ENCODE measurements at places on chromosomes 11 and 22.

- peak; percentile 30 for DNase-seq
Observed at GRCh38 chr11:2775083-2775625, 75.4 kb upstream of the KCNQ1OT1 start.

GRCh38 chr11:67053896-67054329 lies 2.7 kb upstream of the RHOD start:
- peak; percentile 77 for DNase-seq

DNA sequence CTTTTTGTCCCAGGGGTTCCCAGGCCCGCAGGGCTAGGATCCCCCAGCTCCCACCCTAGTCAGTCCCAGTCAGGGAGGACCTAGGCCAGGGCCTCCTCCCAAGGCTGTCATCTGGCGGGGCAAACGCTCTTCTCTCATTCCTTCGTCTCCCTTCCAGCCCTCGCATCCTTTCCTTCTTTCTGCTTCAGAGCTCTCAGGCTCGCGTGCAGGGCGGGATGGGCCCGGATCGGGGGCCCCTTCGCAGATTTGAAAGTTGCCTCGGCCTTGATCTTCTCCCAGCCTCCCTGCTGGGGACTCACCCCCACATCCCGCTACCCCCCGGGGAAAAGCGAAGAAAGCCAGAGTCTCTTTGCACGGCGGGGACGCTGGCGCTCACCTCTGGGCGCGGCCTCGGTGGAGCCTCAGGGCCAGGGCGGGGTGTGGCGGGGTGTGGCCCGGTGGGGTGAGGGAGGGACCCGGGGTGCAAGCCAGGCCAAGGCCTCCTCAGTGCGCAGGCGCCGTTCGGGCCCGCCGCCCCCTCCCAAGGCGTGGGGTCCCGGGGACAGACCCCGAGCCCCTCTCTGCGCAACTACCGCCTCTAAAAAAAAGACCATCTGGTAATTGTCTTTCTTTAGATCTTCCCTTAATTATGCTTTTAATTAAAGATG lies 14.8 kb upstream of the PAX6 start:
- peak; percentile 41 for DNase-seq

GRCh38 chr22:42270510-42271190 lies at the start of gene TCF20:
TSS of gene TCF20 (minus strand) at chr22:42270653. CDS start at chr22:42215305, 55,348 bp downstream.
- peak; percentile 80 for DNase-seq

DNA sequence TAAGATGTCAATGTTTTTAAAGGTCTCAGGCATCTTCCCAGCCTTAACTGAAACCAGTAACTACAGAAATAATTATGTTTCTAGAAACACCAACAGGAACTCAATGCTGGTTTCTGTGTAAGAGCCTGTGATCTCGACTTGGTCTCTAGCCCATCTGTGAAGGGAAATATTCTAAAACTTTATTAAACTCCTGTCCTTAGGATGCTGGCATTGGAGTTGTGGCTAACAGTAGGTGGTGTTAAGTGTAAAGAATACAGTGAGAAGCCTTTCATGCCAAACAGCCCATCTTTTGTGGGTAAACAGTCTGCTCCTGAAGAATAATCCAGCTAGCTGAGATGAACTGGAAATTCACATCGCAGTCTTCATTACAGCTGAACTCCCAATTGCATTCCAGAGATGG lies 133.2 kb downstream of the ADAMTS15 start:
- no peak for DNase-seq

DNA sequence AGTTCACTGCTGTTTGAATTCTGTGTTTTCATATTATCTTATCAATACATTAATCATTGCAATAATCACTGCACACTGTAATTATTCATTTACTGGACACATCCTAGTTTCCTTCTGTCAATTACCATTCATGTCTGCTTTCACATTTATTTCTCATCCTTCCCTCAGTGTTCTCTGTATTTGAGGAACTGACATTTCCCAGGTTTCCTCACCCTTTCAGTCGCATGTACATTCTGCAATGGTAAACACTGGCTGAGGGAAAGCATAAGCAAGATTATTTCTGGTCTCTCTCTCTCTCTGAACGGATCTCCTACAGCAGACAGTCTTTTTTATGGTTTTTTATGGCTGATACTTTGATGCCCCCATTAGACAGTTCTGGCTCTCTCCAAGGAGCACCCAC lies 4.2 kb upstream of the HBD start:
- no peak for DNase-seq

DNA sequence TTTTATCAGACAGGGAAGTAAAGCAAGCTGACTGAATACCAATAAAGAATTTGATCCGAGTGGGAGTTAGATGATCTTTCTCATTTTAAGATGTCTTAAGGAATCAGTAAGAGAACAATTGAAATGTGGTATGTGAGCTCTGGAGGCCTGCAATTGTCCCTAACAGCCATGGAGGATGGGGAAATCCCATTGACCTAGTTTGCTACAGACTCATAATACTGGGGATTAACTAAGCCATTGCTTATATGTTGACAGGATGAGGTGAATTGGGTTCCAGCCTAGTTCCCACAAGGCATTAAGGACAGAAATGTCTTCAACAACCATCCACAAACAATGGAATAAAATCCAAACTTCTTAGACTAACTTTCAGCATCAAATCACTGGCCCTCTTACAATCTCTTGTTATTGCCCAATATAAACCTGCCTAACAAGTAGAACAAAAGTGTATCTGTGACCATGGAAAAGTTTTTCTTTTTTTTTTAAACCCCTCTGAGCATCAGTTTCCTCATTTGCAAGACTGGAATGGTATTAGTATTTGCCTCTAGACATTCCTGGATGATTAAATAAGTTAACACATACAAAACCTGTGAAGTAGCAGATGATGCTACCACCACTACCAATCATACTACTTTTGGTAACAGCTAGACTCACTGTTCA lies 773.2 kb downstream of the DLG2 start:
- no peak for DNase-seq

DNA sequence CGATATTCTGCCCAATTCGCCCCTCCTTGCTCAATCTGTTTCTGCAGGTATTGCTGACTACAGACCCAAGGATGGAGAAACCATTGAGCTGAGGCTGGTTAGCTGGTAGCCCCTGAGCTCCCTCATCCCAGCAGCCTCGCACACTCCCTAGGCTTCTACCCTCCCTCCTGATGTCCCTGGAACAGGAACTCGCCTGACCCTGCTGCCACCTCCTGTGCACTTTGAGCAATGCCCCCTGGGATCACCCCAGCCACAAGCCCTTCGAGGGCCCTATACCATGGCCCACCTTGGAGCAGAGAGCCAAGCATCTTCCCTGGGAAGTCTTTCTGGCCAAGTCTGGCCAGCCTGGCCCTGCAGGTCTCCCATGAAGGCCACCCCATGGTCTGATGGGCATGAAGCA lies 9.2 kb upstream of the SLC35E4 start:
- no peak for DNase-seq
